MCF 10A (cell line): ENCODE measurements at places on chromosomes 5 and 9. TPM values are rescaled to one million over a fixed set of nuclear protein-coding genes. Genes with fewer than 3 reads are reported as not detected.

Gene SKP2
- total RNA-seq, result 19.3 and 21.7 TPM in 2 replicates

Gene FAT2
- 5.9 and 9.9 TPM in 2 replicates for total RNA-seq

Gene MEIKIN
- total RNA-seq, result not detected in 2 replicates

Gene PCDHGC3
- total RNA-seq, result 17.3 and 31.7 TPM in 2 replicates

Gene SLC6A18
- total RNA-seq, result not detected in 2 replicates

Gene PHF24
- not detected in 2 replicates for total RNA-seq

Gene HK3
- total RNA-seq, result not detected in 2 replicates

Gene TNC
- total RNA-seq, result 49.8 and 82.4 TPM in 2 replicates

Gene PDZD2
- 22.6 and 23.0 TPM in 2 replicates for total RNA-seq

Gene LCN9
- total RNA-seq, result not detected in 2 replicates

Gene CDKN2A
- total RNA-seq, result not detected in 2 replicates

Gene HRCT1
- 4.4 and 6.0 TPM in 2 replicates for total RNA-seq

Gene KYAT1
- total RNA-seq, result 3.8 and 5.7 TPM in 2 replicates

Gene SIMC1
- total RNA-seq, result 25.4 and 27.3 TPM in 2 replicates

Gene FGF1
- total RNA-seq, result 0.34 and 0.65 TPM in 2 replicates

Gene FBP1
- not detected in 2 replicates for total RNA-seq

Gene MYMK
- not detected in 2 replicates for total RNA-seq

Gene PCDHGB3
- 0.33 and 0.56 TPM in 2 replicates for total RNA-seq

Gene BASP1
- total RNA-seq, result 76.3 and 84.5 TPM in 2 replicates

Gene KDM4C
- total RNA-seq, result 28.6 and 29.5 TPM in 2 replicates

Gene SAXO1
- total RNA-seq, result not detected in 2 replicates

Gene IL33
- not detected in 2 replicates for total RNA-seq

Gene ZNF300
- 14.6 and 15.4 TPM in 2 replicates for total RNA-seq
